ENCODE measurements at places on chromosomes 3 and 15.

- DNase-seq: no peak
These were observed 280.6 kb downstream of the SATB1 start for GRCh38 chr3:18144571-18144970.

DNA sequence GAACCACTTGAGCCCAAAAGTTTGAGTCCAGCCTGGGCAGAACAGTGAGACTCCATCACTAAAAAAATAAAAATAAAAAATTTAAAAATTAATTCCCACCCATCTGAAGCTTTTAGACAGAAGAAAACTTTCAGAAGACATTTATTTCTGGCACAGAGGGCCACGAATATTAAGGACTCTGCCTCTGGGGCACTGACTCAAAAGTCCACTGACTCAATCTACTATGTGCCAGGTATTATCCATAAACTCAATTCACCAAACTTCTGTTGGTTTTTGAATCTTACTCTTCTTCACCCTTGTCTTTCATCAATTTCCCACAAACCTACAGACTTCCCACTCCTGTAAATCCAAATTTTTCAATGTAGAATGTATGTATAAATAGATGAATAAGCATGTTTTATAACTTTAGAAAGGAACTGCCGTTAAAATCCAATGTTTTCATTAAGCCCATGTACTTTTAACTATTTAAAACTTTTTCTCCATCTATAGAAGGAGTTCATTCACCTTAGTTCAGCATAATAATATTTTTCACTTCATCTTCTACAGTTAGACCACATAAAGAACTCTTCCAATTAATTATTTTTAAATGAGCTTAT, 19.9 kb downstream of the ATP13A3 start:
- DNase-seq: no peak

DNA sequence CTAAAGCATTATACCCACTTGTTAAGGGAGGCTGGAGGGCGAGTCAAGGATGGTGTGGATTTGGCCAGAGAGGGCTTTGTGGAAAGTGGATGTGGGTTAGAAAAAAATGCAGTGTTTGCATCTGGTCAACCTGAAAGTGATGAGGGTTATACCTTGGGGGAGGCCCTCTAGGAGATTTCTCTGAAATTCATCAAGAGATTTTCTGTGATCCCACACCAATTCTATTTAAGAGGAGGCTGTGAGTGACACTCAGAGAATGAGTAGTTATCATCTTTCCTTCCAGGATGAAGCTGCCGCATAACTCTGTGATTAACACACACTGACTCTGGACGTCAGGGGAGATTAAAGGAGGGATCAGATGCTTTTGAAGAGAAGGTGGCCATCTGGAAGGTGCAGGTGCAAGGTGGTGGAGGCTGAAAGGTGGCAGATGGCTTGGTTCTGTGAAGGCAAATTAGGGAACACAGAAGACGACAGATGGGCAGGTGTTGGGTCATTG, 54.8 kb downstream of the ANAPC13 start:
- DNase-seq: no peak

DNA sequence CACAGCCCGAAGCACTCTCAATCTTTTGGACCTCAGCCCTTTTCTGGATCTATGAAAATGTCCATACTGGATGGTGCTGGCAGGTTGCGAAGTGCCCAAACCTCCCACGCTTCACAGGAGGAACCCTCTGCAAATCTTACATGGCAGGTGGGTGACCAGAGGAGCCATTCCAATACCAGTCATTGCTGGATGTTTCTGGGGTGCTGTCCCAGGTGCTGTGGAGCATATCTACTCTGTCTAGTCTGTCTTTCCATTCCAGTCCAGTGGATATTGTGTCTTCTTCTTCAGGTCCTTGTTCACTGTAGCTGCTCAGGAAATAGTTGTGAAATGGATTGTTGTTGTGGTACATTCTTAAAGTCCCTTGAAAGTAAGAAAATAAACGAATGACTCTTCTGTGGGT, 10.7 kb upstream of the ADIPOQ start:
- DNase-seq: no peak

GRCh38 chr3:154364849-154365248, 40.6 kb upstream of the DHX36 start:
- no peak for DNase-seq

DNA sequence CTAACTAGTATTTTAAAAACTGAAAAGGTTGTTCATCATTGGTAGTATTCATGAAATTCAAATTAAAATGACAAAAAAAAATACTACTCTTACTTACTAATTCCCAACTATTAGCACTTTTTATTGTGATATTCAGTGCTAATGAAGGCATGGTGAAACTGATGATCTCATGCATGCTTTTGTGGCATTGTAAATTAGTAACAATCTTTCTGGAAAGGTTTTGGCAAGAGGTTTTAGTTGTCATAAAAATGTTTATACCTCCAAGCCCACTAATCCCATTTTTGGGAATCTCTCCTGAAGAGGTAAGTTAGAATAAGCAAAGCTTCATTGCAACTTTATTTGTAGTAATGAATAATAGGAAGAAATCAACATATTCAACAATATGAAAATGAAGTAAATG, 53.0 kb downstream of the LYSMD4 start:
- no peak for DNase-seq

DNA sequence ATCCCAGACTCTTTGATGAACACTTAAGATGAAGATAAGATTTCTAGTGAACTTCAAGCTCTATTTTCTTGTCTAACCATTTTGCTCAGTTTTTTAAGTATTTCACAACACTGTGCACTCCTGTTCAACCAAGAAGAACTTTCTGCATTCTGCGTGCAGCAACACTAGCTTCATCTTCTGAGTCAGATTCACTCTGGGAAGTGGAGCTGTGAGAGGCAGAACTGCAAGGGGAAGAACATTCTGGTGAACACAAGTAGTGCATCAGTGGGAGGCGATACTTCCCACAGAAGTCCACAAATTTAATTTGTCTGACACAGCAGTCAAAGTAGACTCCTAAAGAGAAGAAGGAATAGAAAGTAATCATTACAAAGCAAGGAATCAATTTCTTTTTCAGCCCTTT, 18.1 kb downstream of the LRRC58 start:
- no peak for DNase-seq

DNA sequence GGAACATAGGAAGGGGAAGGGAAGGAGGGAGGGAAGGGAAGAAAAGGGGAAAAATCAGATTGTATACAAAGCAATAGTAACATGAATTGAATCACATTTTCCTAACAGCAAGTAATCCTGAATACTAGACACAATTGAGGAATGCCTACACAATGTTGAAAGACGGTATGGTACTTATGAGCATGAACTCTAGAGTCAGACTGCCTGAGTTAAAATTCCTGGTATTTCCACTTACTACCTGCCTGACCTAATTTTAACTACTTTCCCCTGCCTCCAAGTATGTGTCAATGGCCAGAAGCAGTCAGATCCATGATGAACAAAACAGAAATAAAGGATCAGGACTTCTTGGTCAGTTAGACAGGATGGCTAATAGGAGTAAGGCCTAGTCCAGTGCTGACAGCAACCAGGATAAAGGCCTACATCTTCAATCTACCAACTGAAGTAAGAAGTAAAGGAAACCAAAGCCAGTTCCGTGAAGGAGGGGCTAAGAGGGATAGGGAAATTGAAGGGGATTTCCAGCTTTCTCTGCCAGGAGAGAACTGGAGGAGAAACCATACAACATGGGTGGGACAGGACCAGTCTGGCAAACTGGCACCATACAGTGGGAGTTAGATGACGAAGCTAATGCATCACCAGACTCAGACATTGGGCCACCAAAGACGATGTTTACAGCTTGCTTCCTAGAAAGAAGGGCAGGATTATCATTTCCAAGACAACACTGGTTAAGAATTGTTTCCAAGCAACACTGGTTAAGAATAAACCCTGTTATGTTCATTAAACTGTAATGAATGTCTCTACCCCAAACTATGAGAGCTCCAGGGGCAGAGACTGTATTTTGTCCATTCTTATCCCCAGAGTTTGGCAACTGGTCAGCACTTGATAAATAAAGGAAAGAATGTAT, 151.6 kb upstream of the UBE2E2 start:
- no peak for DNase-seq

DNA sequence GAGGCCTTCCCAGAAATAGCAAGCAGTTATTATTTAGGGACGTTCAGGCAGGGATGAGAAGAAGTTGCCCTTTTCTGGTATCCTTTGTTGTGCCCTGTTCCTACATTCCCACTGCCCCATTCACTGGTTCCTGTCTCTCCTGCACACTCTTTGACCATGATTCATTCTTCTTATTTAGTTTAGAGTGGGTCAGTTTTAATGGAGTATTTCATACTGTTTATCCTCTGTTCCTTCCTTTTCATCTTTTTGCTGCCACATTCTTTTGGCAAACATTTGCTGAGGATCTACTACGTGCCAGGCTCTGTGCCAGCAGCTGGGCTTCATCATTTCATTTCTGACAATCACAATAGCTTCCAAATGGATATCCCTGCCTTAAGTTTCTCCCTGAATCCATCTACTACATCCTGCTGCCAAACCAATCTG, 11.8 kb upstream of the EID1 start:
- no peak for DNase-seq

- no peak for DNase-seq
These were observed 230.7 kb upstream of the MME start for GRCh38 chr3:154849408-154849807.

GRCh38 chr15:101357333-101357732, 62.3 kb upstream of the SNRPA1 start:
- DNase-seq: no peak

DNA sequence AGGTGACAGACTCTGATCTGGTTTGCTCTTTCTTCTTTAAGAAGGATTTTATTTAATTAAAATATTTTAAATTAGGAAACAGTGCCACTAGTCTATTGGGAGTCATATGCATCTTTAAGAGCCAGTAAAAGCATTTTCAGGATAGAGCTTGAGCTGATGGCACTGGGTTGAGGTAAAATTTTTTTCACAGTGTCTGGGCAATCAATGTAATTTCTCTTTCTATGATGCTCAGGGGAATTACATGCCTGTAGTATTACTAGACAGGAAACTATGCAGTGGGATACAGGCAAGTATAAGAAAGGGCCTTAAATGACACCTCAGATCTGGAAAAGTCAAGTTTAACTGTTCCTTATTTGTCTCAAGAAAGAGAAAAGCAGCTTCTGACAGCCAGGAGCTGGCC, 76.4 kb downstream of the GAP43 start:
- no peak for DNase-seq

DNA sequence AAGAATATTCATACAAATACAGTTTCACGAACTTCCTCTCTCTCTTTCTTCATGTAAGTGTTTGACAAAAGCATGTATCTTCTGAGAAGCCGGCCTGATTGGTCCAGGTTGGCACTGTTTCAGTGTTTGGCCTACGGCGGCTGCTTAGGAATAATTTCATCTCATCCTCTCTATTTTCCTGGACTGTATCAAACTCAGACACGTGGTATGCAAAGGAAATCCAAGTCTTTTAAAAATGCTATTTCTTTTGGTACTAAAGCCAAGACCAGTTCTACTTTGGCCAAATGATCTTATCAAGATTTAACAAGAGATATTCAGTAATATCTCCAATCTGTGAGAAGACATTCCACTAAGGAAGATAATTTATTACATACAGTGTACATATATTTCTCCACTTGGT, 152.8 kb downstream of the TIGIT start:
- DNase-seq: no peak

- no peak for DNase-seq
These were observed 39.1 kb downstream of the SLC9A9 start for GRCh38 chr3:143809121-143809621.

GRCh38 chr3:20622304-20622703, 436.3 kb upstream of the SGO1 start:
- DNase-seq: no peak

DNA sequence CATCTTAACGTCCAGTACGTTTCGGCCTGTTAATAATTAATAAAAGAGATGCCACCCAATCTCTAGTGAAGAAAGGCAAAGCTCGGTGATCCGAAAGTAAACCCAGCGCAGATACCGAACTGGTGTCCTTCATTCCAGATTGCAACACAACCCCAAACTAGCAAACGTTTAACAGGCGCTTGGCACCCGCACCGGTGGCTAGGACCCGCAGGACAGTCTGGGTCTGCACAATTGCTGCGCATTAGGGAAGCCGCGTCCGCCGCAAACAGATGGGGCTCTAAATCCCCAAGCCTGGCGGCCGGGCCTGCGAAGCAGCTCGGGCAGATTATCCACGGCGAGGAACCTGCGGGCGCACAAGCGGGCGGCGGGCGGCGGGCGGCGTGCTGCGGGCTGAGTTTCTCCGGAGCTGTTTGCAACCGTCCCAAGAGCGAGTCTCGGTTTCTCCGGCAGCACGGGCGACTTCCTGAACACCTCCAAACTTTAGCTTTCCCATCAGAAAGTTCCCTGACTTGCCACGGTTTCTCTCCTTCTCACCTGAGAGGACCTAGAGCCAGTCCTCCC, 112.1 kb upstream of the ICE2 start:
- DNase-seq: no peak

- DNase-seq: no peak
These were observed 44.5 kb downstream of the CTDSPL start for GRCh38 chr3:37905987-37906674.

GRCh38 chr15:69568173-69569009, 115.8 kb downstream of the RPLP1 start:
- no peak for DNase-seq

DNA sequence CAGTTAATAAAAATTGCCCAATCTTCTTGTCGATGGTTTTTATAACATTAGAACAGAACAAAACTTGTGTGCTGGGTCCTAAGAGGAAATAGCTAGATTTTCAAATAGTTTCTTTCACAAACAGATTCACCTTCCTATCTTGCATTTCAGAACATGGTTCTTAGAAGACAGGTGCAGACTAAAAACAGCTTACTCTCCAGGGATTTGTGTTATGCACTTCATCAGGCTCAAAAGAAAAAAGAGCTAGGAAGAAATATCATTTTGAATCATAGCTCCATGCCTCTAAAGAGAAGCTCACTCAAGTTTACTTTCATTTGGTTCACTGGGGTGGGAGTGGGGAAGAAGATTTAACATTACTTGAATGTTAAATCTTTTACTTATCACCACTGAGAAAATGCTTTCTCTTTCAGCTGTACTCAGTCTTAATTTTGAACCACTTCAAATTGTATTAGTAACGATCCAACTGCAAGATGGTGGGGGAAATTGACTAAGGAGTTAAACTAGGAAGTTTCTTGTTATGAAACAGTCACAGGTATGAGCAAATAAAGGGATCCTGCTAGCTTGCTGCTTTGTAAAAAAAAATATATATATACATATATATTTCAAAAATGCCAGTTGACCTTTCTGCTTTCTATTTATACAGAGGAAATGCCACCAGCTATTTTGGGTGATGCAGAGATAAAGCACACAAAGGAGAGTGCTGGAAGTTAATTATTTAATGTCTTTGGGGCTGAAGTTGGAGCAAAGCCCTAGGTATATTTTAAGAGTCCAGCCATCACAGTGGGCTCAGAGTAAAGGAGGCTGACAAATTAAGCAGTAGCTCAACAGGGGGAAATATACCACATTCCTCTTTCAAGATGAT, 28.3 kb upstream of the NUDT16 start:
- no peak for DNase-seq

DNA sequence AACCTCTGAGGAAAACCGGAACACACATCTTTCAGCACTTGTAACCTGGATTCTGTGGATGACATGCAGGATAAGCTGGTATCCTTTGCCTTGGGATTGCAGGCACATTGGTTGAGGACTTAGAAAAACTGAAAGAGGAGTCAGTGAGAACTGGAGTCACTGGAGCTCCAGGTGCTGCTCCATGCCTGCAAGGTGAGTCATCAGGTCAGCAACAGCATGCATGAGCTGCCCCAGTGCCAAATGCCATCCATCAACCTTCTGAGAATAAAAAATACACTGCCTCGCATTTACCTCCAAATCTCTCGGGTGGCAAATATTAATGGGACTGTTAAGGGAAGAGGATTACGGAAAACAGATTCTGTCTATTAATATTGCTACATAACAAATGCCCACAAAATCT, 729.1 kb downstream of the NTRK3 start:
- DNase-seq: no peak

GRCh38 chr3:36372534-36372935, 7.8 kb upstream of the STAC start:
- no peak for DNase-seq

All from activated CD4-positive, CD25-positive, alpha-beta regulatory T cell treated with anti-CD3 and anti-CD28 coated beads, Interleukin-2, amount 50 U/mL, for 16 hours (primary cell).